ENCODE measurements at places on chromosomes 11 and 22. TPM values are rescaled to one million over a fixed set of nuclear protein-coding genes. Genes with fewer than 3 reads are reported as not detected.

DNA sequence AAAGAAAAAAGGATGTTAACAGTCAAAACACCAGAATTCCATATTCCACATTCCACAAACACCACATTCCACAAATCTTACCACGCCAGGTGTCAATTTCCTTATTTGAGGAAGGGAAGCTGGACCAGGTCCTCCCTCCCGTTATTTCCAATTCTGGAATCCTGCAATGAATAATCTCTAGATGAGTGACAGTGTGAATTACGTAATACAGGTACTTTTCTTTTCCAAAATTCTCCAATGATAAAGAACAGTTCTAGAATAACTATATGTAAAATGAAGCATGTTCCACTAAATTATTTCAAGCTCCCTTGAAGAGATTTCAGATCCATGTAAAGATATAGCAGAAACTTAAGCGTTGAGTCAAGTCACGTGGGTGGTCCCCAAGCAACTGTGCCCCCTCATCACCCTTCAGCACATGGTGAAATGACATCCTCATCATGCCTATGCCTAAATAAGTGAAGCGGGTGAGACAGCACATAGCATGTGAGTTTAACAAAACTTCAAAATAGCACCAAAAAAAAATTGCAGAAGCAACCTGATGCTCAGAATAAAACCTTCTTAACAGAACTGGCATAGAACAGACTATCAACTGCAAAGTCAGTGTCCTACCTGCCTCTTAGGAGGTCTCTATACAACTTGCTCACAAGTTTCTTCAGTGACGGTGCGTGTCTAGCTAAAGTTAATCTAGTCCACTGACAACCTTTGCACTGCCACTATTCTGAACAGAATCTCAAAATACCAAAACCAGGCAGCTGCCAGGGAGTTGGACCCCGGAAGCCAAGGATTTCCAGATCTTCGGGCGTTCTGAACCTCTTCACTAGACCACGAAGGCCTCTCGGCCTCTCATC lies 876 bp downstream of the NFRKB start:
- no peak for DNase-seq

DNA sequence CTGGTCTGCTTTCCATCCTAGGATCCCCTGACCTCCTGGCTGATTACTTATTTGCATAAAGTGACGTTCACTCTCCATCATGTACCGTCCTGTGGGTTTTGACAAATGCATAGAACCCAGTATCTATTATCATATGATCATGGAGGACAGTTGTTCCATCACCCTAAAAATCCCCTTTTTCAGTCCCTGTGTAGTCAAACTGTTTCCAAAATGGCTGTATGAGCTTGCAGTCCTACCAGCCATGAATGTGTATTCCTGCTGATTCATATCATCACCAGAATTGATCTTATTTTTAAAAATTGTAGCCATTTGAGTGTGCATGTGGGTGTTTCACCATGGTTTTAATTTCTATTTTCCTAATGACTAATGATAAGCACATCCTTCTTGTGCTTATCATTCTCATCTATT lies 108.8 kb downstream of the MPPED1 start:
- no peak for DNase-seq

GRCh38 chr11:77300695-77301094 lies 791 bp downstream of the GDPD4 start:
- DNase-seq, result no peak

GRCh38 chr11:18230859-18231258 lies 5.7 kb downstream of the SAA4 start:
- no peak for DNase-seq

- DNase-seq, result peak; percentile 12
These were observed 2.8 kb downstream of the TSPAN32 start for GRCh38 chr11:2304506-2305139.

DNA sequence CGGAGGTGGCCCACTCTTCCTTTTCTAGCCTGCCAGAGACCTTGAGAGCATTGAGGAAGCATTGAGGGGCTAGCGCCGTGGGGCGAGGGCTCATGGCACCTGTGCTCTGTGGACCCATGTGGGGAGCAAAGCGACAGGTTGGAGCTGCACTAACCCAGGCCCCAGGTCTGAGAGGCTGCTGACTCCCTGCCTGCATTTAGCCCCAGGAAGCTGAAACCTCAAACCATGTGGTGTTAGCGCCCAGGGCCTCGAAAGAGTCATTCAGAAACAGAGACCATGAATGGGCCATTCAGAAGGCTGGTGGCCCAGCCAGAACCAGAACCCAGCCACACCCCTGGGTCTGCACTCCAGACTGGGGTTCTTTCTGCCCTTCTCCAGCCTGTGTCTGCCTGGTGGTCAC lies 88.6 kb downstream of the BCR start:
- DNase-seq, result peak; percentile 61

DNA sequence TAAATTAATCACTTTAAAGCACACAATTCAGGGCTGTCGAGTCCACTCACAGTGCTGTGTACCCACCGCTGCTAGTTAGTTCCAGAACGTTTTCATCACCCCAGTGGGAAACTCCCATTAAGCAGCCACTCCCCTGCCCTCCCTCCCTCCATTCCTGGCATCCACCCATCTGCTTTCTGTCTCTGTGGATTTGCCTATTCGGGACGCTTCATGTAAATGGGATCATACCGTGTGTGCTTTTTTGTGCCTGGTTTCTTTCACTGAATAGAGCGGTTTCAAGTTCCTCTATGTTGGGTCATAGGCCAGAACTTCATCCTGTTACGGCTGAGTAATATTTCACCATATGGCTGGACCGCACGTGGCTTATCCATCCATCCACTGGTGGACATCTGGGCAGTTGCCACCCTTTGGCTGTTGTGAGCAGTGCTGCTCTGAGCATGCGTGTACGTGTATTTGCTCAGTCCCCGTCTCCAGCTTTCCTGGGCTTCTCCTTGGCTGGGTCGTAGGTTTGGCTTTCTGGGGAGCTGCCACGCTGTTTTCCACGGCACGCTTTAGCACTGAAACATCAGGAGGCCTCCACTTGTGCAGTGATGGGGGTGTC lies 30.1 kb downstream of the ARHGAP8 start:
- DNase-seq, result no peak

DNA sequence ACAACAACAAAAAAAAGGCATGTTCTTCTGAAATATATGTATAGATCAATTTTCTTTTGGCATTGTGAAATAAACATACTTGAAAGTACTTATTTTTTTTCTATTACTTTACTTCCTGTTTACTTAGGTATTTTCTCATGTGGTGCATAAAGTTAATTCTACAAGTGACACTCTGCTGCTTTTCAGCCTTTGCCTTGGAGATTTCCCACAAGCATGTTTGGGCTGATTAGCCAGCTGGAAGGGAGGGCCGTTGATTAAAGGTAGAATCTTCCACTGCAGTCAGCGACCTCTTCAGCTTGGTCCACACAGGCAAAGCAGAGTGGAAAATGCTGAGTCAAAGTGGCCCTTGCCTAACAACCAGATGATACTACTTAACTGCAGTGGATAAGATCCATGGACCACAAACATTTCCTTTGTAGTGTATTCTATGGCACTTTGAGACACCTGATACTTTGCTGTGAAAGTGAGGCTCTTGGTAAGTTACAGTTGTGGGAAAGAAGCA lies 176.0 kb downstream of the ARHGAP42 start:
- peak; percentile 18 for DNase-seq

DNA sequence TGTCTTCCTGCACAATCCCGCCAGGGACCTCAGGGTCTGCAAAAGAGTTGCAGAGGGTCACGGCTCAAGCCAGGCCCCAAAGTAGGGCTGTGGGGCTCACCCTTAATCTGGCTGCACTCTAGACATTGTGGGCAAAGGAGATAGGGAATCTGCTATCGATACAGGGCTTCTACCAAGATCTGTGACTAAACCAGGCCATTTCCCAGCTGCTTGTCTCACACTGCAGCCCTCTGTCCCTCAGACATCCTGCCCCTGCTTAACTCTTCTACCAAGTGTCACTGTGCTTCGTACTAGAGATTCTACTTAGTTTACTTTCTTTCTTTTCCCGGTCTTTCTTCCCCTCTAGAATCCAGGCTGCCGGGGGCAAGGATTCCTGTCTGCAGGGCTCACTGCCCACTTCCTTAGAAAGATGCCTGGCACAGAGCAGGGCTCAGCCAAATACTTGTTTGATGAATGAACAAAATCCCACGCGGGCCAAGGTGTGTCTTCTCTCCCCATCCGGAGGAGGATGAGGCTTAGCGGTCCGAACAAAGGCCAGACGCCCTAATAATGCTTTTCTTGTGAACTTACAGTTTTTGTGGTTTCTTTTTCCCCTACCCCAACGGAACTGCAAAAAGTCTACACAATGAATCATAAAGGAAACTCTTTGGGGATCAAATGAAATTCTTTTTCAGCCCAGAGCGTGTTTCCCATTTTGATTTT lies 61.3 kb upstream of the ANO1 start:
- DNase-seq, result no peak

DNA sequence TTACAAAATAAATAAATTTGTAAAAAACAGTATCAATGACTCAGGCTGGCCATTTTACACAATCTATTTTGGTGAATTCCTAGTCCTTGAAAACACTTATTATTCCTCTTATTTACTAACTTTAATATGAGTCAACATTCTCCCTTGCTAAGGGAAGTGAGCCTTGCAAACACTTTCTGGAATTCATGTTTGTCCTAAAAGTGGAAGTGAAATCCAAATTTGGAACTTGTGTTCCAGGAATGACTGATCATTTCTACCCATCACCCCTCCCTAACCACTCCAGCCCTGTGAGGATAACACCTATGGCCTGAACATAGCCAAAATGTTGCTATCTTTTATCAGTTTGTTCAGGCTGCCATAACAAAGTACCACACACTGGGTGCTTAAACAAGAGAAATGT lies 83.1 kb downstream of the OR5AK2 start:
- DNase-seq, result no peak

- no peak for DNase-seq
These were observed 32.2 kb downstream of the SBF2 start for GRCh38 chr11:10261821-10262220.

GRCh38 chr22:33666961-33667619 lies 253.2 kb downstream of the LARGE1 start:
- DNase-seq, result no peak

- DNase-seq, result peak; percentile 45
These were observed 635 bp upstream of the GRK3 start for GRCh38 chr22:25563761-25564319.

DNA sequence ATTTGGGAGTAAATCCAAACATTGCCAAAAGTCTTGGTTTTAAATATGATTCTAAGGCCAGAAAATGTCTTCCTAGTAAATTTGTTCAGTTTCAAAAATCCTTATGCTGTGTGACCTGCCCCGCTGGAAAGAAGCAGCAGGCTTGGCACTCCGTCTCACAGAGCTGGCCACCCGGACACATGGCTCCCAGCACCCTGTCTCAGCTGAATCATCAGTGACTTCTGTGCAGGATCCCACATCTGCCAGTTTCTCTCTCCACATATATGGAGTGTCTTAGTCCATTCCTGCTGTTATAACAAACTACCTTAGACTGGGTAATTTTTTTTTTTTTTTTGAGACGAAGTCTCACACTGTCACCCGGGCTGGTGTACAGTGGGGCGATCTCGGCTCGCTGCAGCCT lies 356.7 kb downstream of the TBC1D22A start:
- no peak for DNase-seq

- DNase-seq, result no peak
These were observed 1261.0 kb downstream of the FAM181B start for GRCh38 chr11:81472646-81473045.

GRCh38 chr11:83835423-83835822 lies 549.3 kb upstream of the CCDC90B start:
- no peak for DNase-seq

GRCh38 chr11:126797457-126798169 lies 203.0 kb downstream of the KIRREL3 start:
- DNase-seq, result no peak

DNA sequence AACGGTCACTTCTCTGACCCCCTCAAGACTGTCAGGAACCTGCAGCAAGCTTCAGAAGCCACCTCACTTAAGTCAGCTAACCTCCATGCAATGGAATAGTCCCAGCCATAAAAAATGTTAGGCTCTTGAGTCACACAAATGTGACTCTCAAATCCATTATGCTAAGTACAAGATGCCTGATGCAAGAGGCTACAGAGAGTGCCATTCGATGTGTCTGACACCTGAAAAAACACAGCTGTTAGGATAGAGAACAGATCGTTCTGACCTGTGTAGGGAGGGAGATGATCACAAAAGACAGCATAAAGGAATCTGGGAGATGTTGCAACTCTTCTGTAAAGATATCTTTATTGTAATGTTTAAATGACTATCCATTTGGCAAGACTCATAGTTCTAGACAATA lies 712.4 kb downstream of the TBC1D22A start:
- no peak for DNase-seq

DNA sequence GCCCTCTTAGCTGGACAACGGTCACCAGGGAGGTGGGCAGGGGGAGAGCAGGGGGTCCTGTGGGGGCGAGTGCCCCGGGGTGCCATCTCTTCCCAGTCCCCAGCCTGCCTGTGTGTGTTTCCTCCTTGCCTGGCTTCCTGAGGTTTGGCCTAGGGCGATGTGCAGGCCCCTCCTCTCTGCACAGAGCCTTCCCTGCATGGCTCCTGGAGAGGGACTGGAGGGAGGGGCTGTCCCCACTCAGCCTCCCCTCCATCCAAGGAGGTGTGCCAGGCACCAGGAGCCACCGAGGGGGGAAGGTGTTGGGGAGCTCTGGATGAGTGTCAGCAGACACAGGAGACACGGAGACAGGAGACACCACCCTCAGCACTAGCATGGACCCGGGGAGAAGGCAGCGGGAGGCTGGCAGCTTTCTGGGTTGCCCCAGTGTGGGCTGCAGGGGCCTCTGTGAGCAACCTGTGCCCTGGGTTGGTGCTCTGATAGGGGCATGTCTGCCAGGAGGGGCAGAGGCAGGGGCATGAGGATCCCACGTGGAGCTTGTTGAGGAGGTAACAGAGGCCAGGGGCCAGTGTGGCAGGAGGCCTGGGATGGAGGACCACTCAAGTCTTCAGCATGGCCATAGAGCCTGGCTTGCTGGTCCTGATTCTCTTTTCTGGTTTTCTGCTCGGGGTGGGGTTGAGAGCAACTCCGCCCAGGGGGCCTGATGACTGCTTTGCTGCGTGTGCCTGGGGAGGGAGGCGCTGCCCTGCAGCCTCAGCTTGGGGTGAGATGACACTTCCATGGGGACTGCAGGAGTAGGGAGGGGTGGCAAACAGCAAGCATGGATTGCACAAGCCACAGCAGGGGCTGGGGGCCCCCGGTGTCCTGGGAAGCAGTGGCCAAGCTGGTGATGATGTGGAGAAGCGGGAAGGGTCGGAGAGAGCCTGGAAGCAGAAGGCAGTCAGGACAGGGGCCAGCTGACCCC lies 78.8 kb downstream of the ST3GAL4 start:
- no peak for DNase-seq

DNA sequence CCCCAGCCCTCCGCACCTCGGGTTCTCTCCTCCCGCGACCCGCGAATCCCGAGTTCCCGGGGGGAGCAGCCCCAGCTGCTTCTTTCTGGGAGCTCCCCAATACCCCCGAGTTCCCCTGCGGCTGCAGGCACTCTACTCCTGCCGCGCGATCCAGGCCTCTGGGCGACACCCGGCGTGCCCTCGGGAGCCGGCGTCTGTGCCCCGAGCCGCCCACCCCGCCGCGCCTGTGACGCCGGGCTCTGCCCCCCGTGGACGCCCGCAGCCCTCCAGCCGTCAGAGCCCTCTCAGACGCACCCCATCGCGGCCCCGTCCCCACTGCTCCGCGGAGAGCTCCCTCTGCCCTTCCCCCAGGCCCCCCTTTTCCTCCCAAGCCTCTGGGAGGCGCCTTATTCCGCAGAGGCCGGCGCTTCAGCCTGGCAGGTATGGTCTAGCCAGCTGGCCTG lies 422 bp downstream of the GLB1L2 start:
- peak; percentile 74 for DNase-seq

The TREH gene
- total RNA-seq, result 1.1 TPM

The SLC37A2 gene
- total RNA-seq, result 7.3 TPM

The CHST1 gene
- 4.8 TPM for total RNA-seq

The NAALADL1 gene
- total RNA-seq, result 0.51 TPM

The OR2D2 gene
- not detected for total RNA-seq

The SPTBN2 gene
- total RNA-seq, result 59.8 TPM

The LGR4 gene
- total RNA-seq, result 44.4 TPM

Data from pancreas (tissue), 10 donors.